Heart right ventricle (tissue), 16 donors: ENCODE measurements at places on chromosomes 13 and 19. TPM values are rescaled to one million over a fixed set of nuclear protein-coding genes. Genes with fewer than 3 reads are reported as not detected.

Gene ZIK1
- total RNA-seq = 4.6 TPM

- no peak for DNase-seq
Measured at GRCh38 chr13:30900436-30900835, 5.6 kb upstream of the MEDAG start.

GRCh38 chr19:6790194-6791128, 18.0 kb downstream of the VAV1 start:
- no peak for DNase-seq

Gene PGLYRP2
- total RNA-seq = not detected

- no peak for DNase-seq
Measured at GRCh38 chr19:7968796-7969554, 25.5 kb upstream of the TIMM44 start.

DNA sequence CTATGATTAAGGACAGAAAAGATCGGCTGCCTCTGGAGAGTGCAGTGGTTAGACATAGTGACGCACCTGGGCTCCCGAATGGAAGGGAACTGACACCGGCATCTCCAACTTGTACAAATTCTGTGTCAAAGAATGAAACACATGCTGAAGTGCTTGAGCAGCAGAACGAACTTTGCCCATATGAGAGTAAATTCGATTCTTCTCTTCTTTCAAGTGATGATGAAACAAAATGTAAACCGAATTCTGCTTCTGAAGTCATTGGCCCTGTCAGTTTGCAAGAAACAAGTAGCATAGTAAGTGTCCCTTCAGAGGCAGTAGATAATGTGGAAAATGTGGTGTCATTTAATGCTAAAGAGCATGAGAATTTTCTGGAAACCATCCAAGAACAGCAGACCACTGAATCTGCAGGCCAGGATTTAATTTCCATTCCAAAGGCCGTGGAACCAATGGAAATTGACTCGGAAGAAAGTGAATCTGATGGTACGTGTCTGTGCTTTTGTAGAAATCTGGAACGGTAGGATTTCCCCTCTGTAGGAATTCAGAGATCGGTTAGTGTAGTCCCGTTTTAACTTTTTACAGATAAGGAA, 16.9 kb downstream of the ERCC5 start:
- DNase-seq = no peak

- no peak for DNase-seq
Measured at GRCh38 chr13:75220238-75220542, 261.8 kb downstream of the TBC1D4 start.

- DNase-seq = peak; percentile 33
Measured at GRCh38 chr13:110575322-110576069, 14.0 kb upstream of the RAB20 start.

Gene LILRB3
- 3.7 TPM for total RNA-seq

Gene ZNF71
- 6.1 TPM for total RNA-seq

Gene SLC27A1
- 53.6 TPM for total RNA-seq

- no peak for DNase-seq
Measured at GRCh38 chr13:30119476-30119875, 187.9 kb downstream of the KATNAL1 start.

Gene FOXA3
- total RNA-seq = not detected
